ENCODE measurements at places on chromosomes 1 and 21.

- no peak for DNase-seq
Measured at GRCh38 chr1:35319988-35320713, 51.6 kb downstream of the ZMYM4 start.

GRCh38 chr1:170587253-170587593 lies 55.3 kb downstream of the GORAB start:
- DNase-seq, result no peak

DNA sequence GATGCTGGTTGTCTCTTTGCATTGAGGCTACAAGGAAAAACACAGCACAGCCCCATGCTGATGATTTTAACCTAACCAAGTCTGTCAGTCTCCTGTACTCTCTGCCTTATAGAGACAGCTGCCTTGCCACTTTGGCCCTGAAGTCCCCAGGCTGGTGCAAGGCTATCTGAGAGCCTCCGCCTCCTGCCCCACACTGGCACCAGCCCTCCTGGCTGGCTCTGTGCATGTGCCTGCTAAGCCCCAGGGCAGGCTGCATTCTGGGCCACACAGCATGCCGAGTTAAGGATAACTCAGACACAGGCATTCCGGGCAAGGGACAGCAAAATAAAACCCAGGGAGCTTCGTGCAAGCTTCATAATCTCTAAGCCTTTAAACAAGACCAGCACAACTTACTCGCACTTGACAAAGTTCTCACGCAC lies 910 bp downstream of the RUNX1 start:
- DNase-seq, result no peak

DNA sequence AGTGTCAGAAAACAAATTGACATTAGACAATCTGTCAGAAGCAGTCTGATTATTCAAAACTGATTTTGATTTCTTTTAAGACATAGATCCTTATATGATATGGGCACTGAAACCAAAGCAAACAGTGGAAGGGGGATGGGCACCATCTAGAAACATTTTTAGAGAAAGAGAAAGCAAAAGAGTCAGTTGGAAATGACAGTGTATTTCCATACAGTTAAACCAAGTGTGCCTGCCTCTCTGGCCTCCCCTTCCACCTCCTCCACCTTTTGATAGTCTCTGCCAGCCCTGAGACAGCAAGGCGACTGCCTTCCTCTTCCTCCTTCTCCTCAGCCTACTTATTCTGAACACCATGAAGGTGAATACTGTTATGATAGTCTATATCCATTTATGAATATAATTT lies 949.7 kb downstream of the AMY1C start:
- no peak for DNase-seq

GRCh38 chr1:222182641-222183040 lies 365.3 kb downstream of the HHIPL2 start:
- no peak for DNase-seq

DNA sequence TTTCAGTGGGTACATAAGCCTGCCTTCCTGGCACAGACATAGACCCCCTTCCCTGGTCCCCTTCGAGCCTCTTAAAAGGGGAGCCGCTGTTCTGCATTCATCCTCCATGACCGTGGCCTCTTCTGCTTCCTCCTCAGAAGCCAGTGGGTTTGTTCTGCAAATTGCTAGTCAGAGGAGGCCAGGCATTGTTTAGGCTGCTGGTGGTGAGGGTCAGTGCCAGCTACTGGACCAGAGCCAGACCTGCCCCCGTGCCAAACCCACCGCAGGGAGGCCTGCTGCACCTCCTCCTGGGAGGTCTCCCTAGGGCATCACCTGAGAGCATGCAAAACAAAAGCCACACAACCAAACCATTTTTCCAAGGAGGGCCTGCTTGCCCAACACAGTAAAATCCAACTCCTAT lies 178.4 kb downstream of the MIS18A start:
- no peak for DNase-seq
